RWPE2 (cell line): ENCODE measurements at places on chromosomes 1 and 21.

DNA sequence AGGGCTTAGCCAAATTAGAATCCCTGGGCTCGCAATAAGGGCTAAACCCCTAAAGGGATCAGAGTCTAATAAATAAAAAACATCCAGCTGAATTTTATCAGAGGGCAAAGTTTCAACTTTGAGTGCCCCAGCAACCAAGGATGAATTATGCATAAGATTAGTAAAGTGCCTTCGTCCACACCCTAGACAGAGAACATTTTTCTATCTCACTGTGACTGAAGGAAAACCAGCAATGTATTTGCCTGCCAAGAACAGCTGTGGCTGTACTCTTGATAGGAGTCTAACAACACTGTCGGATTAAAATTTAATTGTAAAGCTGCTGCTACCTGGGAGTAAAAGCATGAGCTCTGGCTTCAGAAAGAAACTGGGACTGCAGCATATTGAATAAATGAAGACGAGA lies 23.3 kb downstream of the WNT2B start:
- DNase-seq: no peak

DNA sequence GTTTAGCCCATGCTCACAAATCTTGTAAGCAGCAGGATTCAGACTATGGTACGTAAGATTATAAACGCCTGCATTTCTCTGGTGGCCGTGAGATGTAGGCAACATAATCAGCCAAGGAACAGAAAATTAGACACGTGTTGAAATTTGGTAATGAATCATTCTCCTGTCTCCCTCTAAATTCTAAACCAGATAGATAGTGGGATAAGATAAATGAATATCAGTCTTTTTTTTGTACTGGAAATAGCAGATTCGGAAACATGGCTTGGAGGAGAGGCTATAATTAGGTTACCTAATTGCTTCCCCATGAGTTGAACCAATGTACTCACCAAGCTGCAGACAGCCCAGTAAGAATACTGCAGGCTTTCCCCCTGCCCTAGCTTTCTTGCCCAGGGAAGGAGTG lies 172.3 kb downstream of the TGFB2 start:
- DNase-seq: no peak

DNA sequence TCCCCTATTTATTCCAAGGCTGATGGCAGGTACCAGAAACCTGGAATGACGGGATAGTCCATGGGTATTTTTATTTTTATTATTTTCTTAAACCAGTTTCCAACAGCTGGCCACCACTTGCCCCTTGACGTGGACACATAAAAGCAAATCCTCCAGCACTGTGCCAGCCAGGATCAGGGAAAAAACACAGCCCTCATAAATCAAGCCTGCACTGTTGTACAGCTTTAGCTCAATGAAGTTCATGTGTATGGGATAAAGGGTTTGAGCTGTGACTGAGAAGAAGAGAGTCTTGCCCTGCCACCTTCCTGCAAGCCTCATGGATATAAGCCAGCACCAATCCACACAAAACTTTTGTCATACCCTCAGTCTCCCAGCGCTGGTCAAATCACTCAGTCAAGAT lies 303.8 kb upstream of the SPAG17 start:
- no peak for DNase-seq

DNA sequence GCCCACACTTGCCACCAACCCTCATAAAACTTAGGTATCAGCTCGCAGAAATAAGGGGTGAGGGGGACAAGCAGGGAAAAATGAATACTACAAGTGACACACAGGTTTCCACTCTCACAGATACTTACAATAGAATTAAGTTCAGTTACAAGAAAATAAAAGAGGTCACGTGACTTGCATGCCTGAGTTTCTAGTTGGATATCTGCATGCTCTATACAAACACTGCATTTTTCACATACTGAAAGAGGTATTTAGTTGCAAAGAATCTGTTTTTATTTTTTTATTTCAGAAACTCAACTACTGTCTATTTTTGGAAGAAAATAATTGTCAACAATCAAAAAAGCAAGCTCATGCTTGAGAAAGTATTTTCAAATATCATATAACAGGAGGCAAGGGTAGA lies 43.5 kb downstream of the DPYD start:
- DNase-seq: no peak

- DNase-seq: no peak
These were observed 20.9 kb upstream of the HSPA13 start for GRCh38 chr21:14403681-14404318.

GRCh38 chr21:31558189-31558961 lies 101.1 kb upstream of the SOD1 start:
- no peak for DNase-seq

GRCh38 chr1:232538224-232538942 lies 91.5 kb downstream of the SIPA1L2 start:
- DNase-seq: no peak

DNA sequence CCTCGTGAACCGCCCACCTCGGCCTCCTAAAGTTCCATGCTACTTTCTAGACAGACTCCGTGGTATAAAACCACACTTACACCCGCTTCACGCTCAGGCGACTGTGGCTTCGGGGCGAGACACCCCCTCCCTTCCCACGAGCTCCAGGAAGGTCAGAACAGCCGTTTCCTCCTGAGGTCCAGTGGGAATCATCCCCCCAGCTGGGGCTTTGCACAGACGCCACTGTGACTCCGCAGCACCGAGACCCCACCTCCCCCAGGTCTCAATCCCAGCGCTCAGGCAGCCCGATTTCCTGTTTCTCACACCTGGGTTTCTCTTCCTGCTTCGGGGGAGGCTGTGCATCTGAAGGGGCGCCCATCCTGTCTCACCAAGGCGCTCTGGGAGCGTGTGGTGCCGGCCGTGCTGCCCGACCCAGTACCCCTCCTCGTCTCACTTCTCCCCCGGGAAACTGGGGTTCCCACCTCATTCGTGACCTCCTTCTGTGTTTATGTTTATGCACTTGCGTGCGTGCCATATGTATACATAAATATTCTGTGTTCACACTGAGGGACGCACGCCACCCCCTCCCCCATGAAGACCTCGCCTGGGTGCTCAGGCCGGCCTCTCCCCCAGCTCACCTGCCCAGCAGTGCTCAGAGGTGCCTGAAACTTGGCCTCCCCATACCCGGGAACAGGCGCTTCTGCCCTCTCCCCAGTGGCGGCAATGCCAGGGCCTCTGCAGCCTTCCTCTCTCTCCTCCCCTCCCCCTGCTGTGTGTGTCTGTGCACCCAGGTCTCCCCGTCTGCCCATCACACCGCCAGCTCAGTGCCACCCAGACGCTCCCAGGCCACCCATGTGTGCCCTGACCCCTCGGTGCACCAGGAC lies 14.6 kb downstream of the SLC35E2B start:
- DNase-seq: no peak

DNA sequence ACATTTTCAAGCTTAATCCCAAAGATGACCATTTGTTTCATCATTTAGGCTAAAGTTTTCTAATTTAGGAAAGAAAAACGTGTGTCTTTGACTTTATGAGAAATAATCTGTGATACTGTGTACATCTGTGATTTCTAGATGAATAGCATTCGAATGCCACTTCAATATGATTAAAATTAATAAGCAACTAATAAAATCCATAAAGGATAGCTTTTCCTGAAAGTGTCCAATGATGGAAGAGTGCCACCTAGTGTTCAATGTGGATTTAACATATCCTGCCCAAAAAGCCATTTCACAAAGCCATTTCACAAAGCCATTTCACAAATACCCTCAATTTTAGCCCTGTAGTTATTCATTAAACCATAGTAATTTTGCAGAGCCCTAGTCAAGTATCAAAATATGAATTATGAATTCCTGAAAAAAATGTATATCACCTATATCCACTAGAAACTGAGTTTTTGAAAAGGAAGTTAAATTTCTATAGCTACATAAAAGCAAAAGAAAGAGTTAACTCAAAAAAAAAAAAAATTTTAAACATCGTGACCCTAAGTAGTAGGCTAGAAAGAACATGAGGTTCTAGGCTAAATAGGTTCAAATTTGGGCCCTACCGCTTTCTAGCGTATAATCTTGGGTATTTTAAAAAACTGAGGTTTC lies 19.1 kb downstream of the NME7 start:
- no peak for DNase-seq

GRCh38 chr1:23525558-23526250 lies 5.3 kb downstream of the E2F2 start:
- no peak for DNase-seq

DNA sequence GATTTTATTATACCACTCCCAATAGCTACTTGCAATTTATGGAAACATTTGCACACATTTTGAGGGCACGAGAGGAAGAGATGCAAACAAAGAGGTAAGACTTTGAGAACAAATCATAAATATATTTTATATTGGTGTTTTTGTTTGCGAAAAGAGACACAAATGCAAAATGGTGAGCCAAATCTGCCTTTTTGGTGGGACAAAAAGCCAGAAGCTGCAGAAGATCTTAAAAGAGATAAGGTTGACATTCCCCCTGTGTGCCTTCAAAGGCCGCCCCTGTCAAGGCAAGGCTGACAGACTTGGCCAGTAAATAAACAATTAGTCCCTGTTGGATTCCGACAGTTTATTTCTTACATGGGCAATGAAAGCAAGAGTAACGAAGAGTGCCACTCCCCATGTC lies 122.8 kb downstream of the LBR start:
- no peak for DNase-seq

DNA sequence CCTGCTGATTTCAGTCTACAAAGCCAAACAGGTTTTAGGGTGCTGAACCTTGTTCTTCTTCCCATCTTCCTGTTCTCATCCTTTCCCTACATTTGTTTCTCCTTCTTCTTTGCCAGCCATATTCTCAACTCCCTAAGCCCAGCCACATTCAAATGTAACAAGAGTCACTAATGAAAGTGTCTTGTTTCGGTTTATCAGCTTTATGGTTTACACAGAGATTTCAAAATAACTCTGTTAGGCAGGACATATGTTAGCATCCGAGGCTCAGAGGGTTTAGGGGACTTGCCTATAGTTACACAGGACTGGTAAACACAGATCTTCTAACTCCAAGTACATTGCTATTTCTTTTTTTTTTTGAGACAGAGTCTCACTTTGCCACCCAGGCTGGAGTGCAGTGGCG lies 61.3 kb downstream of the NDUFS5 start:
- no peak for DNase-seq

GRCh38 chr1:3767328-3767925 lies 5.1 kb upstream of the SMIM1 start:
- DNase-seq: no peak

DNA sequence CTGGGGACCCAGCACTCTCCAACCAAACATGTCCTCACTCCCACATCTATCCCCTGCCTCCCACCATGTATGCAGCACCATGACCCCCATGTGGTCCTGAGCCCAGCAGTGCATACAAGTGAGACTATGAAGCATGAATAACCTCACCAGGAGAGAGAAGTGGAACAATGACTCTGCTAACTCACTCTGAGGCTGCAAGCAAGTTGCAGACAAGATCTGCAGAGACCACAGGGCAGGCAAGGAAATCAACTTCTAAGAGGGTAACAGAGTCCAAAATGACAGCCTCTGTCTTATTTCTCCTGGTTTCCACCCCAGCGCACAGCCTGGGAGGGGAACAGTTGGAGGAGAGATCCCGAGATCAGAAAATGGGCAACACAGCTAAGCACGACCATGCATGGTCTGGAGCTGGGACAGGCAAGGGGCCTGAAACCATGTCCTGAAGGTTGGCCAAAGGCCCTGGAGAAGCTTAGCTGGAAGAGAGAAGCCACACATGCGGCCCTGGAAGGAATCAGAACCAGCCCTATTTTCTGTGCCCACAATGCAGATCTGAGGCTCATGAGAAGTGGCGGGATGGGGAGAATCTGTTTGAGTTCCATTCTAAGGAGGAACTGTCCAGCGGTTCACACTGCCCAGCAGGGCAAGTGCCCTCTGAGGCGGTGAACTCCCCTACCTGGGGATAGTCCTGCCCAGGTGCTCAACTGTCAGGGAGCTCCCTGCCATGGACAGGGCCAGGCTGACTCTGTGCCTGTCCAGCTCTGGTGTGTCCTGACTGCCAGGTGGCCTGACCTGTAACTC lies 12.5 kb upstream of the REN start:
- DNase-seq: no peak

DNA sequence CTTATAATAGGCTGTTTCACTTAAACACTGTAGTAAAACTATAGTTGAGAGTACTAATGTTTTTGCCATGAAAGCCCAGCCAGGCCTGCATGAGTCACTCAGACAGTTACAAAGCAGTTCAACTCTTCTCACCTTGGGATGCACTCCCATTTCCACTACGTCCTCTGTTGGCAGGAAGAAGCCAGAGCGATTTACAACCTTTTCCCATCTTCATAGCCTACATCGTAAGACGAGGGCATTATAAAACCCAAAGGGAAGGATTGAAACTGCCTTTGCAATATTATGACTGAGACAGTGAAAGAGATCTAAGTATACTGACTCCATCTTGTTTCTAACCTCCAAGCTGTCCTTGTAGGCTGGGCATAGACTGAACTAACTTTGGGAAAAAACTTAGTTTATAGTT lies 71.8 kb upstream of the CSF1 start:
- DNase-seq: no peak

DNA sequence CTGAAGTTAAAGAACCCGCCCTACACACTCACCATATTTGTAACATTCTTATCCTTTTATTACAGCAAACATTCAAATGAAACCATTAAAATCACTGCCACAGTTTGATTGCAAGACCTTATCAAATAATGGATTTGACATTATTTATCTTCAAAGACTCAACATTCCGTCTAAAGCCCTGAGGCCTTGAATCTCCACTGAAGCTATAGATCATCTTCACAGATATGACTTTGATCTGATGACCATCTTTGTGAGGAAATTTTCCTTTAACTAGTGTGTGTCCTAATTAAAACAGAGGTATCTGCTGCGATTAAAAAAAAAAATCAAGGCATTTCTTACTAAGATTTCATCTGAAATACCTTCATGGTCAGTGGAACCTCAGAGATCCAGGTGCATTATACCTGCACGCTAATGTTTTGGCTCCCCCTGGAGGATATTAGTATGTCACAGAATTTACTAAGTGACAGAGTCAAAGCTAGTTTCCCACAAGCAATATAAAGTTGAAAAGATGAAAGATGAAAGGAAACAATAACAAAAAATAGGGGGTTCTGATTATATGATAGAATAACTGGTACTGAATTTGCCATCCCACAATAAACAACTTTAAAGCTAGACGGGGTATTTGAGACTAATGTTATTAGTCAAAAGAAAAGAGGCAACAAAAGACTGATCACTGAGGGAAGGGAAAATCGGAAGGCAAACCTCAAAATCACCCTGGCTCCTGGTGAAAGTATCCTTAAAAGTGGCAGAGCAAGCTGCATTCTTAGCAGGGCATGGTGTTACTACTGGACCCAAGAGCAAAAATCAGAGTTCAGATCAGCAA lies 923.4 kb downstream of the NCAM2 start:
- no peak for DNase-seq

DNA sequence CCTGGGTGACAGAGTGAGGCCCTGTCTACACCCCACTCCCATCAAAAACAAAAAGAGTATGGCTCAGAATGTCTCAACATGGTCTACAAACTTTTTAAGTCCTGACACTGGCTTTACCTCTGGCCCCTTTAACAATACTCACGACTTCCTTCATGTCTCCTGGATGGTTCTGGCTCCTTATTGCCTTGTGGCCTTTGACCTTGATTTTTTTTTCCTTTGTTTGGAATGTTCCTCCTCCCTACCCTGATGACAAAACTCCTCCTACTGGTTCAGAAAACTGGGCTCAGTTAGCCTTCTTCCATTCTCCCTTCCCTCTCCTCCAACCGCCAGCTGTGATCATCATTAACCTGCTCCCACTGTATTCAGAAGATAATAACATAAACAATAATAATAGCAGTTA lies 4.6 kb upstream of the SOAT1 start:
- no peak for DNase-seq

GRCh38 chr1:75785983-75786853 lies at the start of gene RABGGTB:
Gene RABGGTB, plus strand, starts transcription at chr1:75786256. Its CDS starts 16 bp downstream, at chr1:75786272.
- peak; percentile 92 for DNase-seq
